Parietal lobe (tissue), 2 donors: ENCODE measurements at places on chromosomes 3 and 15. TPM values are rescaled to one million over a fixed set of nuclear protein-coding genes. Genes with fewer than 3 reads are reported as not detected.

The GOLGA6L9 gene
- 20.7 TPM for total RNA-seq

The OR5AC2 gene
- not detected for total RNA-seq

The MFGE8 gene
- total RNA-seq = 38.5 TPM

The GP9 gene
- total RNA-seq = not detected

The TMC3 gene
- total RNA-seq = 0.31 TPM

The SLC35G2 gene
- total RNA-seq = 14.4 TPM
